GM18507 (cell line): ENCODE measurements at places on chromosomes 7 and 10.

- no peak for DNase-seq
Measured at GRCh38 chr10:129179245-129179971, 287.6 kb upstream of the MGMT start.

GRCh38 chr10:3668276-3668965, 116.6 kb downstream of the KLF6 start:
- DNase-seq = no peak

DNA sequence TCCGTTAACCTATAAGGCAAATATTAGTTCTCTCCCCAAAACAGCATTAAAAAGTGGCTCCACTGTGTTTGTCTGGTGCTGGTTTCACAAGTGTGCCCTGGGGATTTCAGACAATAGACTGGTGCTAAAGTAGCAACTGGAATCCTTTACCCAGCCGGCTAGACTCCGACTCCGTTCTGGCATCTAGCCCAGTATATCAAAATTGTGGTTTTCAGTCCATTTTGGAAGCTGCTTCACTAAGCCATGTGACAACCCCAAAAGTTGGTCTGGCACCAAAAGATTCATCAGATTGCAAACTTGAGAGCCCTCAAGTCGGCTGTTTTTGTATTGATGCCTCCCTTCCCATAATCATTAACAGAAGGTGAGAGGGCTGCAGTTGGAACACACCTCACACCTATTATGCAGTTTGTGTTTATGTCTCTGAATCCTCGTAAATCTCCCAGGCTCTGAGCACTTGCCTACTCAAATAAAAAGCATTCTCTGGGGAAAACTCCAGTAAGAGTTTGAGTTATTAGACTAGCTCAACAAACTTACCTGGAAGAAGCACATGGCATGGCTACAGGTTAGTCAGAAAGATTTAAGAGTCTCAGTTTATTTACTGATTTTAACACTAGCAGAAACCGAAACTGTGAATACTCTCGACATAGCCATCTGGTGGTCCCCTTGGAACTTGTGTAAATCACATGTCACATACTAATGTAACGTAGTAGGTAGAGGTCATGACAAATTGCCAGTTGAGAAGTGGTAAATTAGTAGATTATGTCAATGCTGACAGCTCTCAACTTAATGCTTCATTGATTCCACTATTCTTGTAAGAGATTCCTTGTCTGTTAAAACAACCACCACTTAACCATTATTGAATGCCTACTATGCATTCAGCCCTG, 14.8 kb upstream of the WNT16 start:
- DNase-seq = no peak

- no peak for DNase-seq
Measured at GRCh38 chr7:27125986-27126394, 4.6 kb downstream of the HOXA4 start.

DNA sequence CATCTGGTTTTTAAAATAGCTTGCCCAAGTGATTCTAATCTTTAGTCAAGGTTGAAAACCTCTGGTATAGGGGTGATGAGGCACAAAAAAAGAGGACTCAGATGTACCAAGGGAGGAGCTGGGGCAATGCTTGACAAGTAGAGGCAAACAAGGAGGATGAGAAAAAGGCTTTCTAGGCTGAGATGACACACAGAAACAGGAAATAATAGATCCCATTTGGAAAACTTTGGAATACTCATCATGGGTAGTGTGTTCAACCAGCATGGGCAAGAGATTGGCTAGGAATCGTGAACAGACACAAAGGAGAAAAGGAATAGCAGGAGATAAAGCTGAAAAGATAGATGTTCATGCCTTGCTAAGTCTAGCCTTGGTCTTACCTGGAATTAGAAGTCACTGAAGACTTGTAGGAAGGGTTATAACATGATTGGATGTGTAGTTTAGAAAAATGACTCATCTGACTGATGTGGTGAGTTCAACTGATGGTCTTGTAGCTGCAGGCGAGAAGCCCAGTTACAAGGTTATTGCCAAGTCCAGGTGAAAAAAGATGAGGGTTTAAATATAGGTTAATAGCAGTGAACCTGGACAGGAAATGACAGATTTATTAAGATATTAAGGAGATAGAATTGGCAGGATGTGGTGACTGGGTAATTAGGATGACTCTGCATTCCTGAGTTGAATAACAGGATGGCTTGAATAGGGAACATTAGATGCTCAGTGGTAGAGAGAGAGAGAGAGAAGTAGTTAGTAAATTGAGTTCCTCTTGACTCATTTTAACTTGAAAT, 214.0 kb upstream of the LRGUK start:
- no peak for DNase-seq

- no peak for DNase-seq
Measured at GRCh38 chr10:97356318-97356914, 21.9 kb upstream of the FRAT2 start.

DNA sequence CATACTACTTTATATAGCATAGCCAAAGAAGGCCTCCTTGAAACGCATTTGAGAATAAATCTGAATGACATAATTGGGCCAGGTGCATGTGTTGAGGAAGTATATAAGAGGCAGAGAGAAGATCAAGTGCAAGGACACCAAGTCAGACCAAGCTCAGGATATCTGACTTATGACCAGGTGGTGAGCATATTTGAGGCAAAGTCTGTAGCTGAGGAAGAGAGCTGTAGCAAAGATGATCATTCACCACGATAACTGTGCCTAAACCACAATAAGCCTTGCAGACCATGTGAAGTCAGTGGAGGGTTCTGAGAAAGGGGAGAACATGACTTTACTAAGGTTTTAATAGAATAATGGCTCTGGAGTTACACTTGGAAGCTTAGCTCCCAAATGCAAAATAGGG, 292.3 kb downstream of the SORCS1 start:
- DNase-seq = no peak

DNA sequence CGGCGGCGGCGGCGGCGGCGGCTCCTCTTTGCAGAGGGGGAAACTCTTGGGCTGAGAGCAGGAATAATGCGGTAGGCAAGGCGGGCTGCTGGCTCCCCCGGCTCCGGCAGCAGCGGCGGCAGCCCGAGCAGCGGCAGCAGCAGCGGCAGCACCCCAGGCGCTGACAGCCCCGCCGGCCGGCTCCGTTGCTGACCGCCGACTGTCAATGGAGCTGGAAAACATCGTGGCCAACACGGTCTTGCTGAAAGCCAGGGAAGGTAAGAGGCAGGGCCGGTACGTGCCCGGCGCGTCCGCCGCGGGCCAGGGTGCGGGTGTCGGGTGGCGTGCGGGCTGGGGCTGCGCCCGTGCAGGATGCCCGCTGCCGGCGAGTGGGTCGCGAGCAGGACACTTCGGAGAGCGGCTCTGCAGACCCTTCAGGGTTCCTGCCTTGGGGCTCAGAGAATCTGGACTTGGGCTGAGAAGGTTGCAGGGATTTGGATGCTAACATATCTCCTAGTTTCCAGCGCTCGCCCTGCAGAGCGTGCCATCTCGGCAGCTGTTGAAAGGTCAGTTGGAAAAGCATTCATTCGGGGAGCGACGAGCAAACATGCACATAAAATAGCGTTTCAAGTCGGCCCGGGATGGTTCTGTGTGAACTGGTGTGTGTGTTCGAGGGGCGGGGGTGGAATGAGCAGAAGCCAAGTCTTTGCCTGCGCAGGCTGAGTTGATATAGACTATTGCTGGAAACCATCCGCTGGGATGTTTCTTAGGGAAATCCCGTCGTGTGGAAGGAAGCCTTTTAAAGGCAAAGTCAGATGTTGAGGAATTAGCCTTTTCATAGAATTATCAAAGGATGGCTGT, 562 bp downstream of the GRK5 start:
- DNase-seq = no peak

DNA sequence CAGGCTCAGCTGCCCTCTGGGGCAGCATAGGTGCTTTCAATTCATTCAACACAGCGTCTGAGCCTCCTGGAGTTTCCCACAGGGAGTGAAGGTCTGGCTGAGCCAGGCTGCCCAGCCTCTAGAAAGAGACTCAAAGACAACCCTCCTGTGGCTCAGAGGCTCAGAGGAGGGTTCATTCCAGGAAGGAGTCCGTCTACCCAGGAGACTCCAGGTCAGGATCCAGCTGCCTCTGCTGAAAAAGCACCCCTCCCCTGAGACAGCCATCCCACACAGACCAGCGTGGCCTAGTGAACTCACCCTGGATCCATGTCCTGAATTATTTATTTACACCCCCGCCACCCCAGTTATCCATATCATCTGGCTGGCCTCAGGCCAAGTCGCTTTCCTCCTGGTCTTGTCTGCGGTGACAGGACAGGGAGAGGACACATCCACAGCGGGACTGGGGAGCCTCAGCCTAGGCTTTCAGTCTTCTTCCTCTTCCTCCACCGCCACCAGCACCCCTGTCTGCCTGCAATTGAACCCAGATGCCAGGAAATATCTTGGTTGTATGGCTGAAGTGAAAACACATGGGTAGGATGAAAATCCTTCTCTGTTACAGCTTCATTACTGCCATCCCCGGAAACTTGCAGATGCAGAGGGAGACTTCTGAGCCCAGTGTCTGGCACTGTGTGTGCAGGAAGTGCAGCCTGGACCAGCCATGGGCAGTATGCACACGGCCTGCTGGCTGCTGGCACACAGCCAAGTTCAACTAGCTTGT, 44.0 kb upstream of the COL13A1 start:
- DNase-seq = no peak

DNA sequence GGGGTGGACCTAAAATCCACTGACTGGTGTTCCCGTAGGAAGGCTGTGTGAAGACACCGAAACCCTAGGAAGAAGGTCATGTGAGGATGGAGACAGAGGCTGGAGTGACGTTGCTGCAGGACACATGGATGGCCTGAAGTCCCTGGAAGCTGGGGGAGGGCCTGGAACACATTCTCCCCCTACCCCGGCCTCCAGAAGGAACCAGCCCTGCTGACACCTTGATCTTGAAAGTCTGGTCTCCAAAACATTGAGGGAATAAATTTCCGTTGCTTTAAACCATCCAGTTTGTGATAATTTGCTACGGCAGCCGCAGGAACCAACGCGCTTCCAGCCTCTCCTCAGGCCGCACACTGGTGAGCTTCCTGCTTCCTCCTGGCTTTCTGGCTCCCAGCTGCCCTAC, 288.2 kb downstream of the GLRX3 start:
- no peak for DNase-seq

DNA sequence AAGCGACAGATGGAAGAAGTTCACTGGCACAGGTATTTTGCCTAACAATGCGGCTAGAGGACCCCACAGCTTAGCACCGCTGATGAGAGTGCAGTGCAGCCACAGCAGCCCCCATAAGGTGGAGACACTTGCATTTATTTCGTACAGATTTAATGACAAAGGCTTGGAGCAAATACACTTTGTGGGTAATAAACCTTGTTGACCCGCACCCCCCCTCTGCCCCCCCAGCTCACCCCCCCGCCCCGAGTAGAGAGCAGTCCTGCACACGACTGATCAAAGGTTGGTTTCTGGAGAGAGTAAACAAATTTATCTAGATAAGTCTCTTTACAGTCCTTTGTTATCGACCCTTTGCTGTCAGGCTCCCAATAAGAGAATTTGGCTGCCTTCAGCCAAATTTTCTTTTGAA, 96.7 kb upstream of the LRGUK start:
- no peak for DNase-seq

- DNase-seq = no peak
Measured at GRCh38 chr10:122796796-122797195, 48.9 kb downstream of the CUZD1 start.

- DNase-seq = no peak
Measured at GRCh38 chr10:5522913-5523560, 1.7 kb upstream of the CALML3 start.

GRCh38 chr10:131532745-131533341, 221.3 kb upstream of the TCERG1L start:
- no peak for DNase-seq

- no peak for DNase-seq
Measured at GRCh38 chr10:57964351-57964750, 303.3 kb downstream of the IPMK start.

DNA sequence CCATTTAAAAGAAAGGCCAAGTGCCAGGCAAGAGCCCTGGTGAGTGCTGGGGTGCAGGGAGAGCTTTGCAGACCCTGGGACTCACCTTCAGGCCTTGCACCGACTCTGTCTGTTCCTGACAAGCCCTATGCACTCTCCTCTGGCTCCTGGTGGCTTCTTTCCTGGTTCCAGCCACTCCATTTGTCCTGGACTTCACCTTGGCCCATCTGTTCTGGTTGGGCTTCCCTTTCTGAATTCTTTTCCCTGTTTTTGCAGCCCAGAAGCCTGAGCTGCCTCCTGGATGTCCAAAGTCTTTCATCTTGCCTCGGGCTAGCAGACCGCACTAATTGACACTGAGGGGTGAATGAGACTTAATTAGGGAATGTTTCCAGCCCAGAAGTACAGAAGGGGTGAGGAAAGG, 60.5 kb downstream of the PYROXD2 start:
- no peak for DNase-seq

GRCh38 chr10:122130474-122131110, 140.5 kb upstream of the BTBD16 start:
- DNase-seq = no peak

GRCh38 chr7:90625562-90625961, 29.4 kb downstream of the CDK14 start:
- no peak for DNase-seq

DNA sequence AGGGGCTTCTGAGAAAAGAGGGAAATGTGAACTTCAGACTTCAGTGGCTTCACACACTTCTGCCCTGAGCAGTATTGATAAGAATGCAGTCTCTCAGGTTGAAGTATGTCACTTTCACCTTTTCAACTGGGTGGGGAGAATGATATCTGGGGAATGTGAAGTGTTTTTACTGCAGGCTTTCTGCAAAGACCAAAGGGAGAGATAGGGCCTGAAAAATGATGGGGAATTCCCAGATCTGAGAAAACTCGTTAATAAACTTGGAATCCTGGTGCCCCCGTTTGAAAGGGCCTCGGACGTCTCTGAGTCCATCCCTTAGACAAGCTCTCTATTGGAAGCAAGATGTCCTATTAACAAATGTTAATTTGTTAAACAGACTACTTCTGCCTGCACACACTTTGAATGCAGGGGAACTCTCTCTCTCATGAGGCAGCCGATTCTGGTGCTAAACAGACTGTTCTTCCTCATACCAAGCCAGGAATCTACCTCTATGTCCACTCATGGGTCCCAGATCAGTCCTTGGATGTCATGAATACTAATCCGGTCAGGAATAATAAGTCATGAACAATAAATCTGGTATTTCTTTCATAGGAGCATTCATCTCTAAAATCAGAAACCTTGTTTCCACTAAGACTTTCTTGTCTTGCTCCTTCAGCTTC, 193.6 kb downstream of the JCAD start:
- DNase-seq = no peak

DNA sequence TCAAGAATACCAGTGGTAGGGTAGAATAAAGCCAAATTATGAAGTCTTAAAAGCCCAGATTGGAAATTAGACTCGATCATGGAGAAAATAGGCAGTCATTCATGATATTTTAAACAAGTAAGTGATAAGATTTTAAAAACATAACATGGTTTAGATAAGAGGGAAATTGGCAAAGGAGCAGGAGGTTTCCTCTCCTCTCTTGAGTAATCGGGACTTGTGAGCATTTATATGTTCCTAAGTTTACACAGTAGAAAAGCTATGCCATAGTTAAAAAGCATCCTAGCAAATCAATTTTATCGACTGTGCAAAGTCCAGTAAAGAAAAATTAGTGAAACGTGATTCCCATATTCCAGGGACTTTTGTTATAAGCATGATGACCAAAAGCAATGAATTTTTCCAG, 313.2 kb downstream of the AHR start:
- DNase-seq = no peak
